Nucleus accumbens (tissue), 56 donors: ENCODE measurements at places on chromosomes 6 and 20.

- DNase-seq, result no peak
Observed at GRCh38 chr6:4812068-4812467, 35.9 kb downstream of the CDYL start.

- DNase-seq, result no peak
Observed at GRCh38 chr20:45842169-45842812, 8.7 kb downstream of the SNX21 start.

DNA sequence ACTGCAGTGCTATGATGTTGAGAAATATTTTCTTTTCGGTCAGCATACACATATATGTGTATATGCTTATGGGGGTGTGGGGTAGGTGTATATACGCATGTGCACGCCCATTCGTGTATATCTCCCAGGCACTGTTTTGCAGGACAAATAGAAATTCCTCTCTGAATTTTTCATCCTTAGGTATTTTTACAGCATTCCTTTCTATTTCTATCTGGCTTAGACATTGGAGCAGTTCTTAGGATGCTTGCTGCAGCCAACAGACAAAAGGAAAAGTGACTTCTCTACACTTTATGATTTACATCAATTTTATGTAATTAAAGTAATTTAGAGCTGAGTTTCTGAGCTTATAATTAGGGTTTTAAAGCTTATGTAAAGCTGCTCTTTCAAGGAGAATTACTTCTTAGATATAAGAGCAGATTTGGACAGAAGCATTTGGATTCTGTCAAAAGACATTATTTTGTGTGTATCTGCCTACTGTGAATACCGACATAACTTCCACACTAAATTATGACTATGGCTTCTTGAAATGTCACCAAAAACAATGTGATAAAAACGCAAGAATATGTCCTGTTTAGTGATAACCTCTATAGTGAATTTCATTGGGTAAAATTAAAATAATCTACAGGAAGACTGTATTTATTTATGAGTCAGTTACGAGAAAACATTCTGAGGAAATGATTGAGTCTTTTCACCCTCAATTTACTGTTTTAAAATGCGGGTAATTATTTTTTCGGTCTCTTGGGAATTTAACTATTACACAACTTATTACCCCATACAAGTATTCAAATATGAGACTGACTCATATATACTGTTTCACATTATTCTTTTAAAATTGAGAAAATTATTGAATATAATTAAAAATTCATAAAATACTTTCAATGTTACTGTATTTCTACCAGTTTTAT lies 21.3 kb upstream of the CEP43 start:
- no peak for DNase-seq

DNA sequence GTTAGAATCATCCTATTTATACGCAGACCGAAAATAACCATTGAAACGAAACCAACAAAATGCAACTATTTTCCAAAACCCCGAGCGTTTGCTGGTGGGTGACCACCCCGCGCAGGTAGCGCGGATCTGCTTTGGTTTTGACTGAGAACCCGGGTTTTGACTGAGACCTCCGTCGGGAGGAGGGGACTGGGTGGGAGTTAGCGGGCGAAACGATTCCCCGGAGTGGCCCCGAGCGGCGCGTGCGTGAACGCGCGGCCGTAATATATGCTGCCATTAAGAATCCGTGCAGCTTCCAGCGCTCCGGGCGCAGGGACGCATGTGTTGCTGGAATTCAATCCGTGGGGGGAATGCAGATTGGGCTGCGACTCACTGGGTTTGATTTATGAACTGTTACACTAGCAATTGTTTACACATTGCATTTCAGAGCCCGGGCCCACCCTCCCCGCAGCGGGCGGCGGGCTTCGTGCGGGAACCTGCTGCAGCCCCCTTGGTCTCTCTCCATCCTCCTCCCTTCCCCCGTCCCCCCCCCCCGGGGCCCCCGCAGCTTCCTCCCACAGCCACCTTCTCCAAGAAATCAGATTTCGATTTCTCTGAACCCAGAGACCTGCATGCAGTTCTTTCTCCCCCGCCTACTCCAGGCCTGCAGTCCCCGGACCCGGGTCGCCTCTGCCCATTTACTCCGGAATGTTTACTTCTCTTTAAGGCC lies 9.9 kb downstream of the NRN1 start:
- DNase-seq, result no peak
